ENCODE measurements at places on chromosomes 6 and 20.

DNA sequence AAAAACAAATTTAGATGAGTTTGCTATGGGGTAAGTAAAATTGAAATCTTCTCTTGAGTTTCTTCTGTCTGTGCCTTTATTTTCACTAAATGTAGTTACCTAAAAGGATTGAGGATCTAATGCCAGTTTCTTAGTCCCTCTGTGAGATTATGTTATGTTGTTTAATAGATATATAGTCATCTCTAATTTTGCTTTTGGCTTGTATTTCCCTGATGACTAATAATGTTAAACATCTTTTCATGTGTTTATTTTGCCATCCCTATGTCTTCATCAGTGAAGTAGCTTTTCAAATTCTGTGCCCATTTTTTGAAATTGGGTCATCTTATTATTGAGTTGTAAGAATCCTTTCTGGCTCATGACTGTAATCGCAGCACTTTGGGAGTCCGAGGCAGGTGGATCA, 13.7 kb downstream of the QRSL1 start:
- DNase-seq, result no peak

- DNase-seq, result no peak
Observed at GRCh38 chr6:84788689-84789088, 24.3 kb upstream of the TBX18 start.

DNA sequence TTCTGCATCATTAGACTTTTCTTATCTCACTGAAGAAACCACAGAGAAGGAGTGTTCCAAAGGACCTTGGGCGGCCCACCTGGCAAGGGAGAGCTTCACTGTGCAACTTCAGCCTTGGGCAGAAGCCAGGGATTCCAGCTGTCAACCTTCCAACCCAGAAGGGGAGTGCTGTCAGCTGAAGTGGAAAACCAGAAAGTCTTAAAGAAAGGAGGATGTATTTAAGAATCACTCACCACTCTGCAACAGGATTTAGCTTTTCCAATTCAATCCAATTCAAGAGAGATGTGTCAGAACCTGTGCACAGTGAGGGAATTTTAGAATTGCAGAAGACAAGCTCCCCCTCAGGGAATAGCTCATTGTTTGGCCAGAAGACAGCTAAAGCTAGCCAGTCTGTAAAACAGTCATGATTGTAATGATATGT, 553.7 kb downstream of the CD83 start:
- DNase-seq, result no peak

DNA sequence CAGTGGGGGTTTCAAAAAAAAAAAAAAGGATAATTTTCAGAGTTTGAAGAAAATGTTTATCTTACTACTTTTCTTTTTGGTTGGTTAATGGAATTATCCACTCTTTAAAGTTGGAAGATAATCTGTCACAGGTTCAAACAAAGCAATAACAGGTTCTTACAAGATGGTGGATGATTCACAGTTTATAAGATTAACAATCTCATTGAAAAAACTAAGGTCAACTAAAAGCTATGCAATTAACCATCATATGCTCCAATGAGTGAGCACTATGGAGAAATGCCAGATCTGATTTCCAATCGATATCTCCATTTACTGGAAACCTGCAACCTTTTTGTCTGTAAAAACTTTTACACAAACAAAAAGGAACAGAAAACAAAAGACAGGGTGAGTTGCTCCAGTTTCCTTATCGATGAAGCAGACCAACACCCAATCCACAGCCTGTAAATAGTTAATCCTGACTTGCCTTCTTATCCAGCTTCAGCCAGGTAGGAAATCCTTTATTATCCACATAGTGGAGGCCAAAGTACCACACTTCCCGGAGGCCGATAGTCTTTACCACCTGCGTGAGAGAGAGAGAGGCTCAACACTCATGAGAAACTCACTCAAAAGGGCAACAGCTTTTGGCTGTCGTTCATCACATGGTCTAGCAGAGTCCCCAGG, 32.4 kb downstream of the EZR start:
- no peak for DNase-seq

GRCh38 chr20:61659994-61660346, 405.7 kb downstream of the TAF4 start:
- DNase-seq, result no peak

DNA sequence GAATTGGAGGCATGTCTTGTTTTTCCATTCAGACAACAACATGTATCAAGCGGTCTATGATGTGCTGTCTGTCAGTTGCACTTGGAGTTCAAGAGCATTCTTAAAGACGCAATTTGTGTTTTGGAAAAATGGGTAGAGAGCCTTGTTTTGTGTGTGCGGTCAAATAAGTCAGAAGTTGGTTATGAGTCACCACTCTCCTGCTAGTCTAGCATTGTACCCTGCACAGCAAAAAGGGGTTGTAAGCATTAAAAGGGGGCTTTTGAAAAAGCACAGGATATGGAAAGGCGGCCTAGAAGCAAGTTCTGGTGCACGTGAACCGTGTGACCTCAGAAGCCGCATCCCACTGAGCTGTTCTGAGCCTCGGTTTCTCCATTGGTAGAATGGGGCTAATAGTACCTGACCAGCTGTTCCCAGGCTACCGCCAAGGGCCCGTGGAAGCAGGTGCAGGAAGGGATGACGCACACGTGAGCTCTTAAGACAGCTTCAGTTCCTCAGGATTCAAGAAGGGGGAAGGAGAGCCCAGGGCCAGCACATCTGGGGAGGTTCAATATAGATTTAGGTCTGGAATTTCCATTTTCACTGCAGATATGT, 61.6 kb upstream of the SNX9 start:
- DNase-seq, result peak; percentile 66

DNA sequence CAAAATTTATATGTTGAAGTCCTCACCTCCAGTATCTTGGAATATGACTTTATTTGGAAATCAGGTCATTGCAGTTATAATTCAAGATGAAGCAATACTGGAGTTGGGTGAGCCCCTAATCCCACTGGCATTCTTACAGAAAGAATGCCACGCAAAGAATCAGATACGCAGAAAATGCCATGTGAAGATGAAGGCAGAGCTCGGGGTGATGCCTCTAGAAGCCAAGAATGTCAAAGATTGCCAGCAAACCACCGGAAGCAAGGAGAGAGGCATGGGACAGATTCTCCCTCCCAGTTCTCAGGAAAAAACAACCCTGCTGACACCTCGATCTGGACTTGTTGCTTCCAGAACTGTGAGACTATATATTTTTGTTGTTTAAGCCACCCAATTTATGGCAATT, 273.4 kb upstream of the CITED2 start:
- DNase-seq, result no peak

DNA sequence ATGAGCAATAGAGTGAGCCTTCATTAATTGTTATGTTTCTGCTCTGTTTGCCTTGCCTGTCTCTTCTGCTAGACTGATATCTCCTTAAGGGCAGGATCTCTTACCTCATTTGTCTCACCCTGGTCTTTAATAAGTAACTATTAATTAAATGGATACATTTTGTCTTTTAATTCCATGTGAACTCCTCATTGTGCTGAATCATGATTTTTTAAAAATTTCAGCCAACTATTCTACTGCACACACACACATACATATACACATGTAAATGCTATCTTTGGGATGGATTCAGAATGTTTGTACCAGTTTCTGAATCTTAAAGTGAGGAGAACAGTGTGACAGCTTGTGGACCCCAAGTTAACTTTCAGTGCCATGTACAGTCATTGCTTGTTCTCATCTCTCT, 731.1 kb upstream of the MAP3K7 start:
- no peak for DNase-seq

DNA sequence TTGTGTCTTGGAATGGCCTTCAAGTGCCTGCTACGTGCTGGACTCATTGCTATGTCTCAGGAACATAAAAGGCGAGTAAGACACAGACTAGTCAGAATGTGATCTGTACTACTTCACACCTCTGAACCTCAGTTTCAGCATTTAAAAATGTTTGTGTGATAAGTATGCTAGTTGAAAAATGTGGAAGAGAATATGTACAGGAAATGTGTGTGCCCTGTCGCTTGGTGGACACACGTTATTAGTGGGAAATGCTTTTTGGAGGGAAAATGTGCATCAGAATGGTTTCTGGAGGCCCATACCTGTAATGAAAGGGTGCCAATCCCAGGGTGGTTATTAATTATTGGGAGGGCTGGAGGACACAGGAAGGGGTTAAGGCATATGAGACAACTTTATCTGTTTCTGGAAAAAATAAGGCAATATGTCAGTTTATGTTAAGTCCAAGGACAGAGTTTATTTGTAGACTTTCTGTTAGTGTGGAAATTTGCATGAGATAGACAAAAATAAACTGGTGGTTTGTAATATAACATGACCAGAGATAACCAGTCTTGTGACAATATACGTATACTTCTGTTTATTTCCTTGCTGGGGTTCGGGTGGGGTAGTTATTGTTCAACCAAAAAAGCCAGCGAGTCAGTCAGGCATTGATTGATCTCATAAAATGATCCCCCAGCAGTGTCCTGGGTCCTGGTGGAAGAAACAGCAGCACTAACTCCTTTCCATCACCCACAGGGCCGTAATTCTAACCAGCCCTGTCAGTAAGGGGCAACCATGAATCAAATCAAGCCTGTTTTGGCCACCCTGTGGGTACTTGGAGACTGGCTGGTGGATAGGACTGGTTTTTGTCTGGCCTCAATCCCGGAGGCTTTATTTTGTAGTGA, 117.9 kb downstream of the JARID2 start:
- DNase-seq, result no peak

DNA sequence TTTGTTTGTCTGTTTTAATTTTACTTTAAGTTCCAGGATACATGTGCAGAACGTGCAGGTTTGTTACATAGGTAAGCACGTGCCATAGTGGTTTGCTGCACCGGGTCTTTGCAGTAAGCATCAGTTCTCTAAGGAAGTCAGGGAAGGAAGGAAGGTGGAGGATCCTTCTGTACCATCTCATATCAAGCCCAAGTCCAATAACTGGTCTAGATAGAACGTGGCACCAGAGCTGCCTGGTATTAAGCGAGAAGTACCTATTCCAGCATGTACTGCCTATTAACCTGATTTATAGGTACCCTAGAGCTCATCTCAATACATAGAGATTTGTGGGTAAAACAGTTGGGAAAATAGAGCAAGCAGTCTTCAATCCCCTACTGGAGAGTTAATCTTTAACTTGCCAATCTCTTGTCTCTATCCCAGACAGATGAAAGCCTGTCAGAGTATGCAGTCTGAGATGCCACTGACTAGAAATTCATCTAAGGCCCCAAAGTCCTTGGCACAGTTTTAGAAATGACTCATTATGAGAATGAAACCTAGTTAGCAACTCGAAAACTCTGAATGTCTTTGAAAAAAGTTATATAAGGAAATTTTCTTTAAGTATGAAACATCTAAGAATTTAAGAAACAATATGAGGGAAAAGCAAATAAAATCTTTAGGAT, 144.9 kb downstream of the TFAP2A start:
- DNase-seq, result no peak

GRCh38 chr6:12069891-12070529, 57.9 kb downstream of the HIVEP1 start:
- no peak for DNase-seq

- DNase-seq, result no peak
Observed at GRCh38 chr6:166952567-166953486, 3.5 kb downstream of the RNASET2 start.

GRCh38 chr6:18507561-18507960, 120.4 kb downstream of the RNF144B start:
- no peak for DNase-seq

DNA sequence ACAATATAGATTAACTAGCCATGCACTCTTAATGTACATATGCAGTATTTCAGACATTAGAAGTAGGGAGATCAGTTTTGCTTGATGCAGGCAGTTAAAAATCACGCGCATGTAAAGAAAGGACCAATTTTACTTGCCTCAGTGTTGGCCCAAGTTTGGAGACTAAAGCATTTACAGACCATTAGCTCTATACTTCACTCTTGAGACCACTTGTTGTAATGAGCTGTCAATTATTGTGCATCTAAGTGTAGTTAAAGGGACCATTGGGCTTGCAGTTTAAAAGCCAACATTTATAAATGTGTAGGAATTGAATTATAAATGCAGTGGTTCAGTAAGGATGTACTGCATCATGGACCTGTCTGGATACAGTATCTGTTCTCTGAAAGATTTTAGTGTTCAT, 53.7 kb downstream of the PLCB4 start:
- no peak for DNase-seq

- DNase-seq, result no peak
Observed at GRCh38 chr20:39600871-39601270, 638.7 kb downstream of the DHX35 start.

GRCh38 chr6:80478030-80478429, 371.6 kb downstream of the BCKDHB start:
- DNase-seq, result no peak

DNA sequence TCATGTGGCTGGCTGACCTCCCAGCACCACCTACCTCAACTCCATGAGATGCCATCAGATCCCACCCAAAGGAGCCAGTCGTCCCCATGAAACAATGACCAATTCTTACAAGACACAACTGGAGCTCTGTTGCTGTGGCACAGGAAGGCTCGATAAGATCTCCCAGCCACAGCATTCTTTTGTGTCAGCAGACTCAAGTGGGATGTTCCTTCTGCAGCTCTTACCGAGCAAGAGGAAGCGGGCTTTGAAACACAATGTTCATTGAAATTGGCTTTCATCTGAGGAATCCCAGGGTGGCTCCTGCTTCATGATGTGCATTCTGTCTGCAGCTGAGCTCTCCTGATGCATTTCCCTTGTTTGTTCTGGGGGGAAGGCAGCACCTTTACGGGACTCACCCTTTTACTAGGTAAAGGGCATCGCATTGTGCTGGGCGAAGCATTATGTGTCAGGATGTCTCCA, 222.0 kb upstream of the SGK1 start:
- DNase-seq, result no peak

DNA sequence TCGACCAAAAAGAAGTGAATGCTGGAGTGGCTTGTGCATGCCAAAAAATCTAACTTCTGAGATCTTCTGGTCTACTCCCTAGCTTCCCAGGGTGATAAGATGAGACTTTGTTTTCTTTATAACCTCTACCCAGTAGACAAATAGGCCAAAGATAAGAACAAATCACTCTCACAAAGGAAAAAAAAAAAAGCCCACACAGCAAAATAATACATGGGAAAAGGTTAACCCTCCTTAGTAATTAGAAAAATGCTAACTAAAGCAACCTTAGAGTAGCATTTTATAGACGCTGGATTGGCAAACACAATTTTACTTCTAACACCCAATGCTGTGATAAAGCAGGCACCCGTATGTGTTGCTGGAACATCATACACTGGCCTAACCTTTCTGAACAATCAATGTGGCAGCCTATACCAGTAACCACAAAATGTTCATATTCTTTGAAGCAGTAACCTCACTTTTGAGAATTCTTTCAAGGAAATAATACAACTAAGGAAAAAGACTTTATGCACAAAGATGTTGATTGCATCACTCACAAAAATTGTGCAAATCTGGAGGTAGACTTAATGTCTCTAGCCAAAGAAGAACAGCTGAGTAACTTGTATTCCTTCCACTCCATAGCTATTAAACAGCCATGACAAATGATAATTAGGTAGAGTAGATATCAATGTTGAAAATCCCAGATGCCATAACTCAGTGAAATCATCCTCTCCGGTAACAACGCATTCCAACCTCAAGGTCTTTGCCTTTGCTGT, 116.3 kb upstream of the QKI start:
- no peak for DNase-seq

DNA sequence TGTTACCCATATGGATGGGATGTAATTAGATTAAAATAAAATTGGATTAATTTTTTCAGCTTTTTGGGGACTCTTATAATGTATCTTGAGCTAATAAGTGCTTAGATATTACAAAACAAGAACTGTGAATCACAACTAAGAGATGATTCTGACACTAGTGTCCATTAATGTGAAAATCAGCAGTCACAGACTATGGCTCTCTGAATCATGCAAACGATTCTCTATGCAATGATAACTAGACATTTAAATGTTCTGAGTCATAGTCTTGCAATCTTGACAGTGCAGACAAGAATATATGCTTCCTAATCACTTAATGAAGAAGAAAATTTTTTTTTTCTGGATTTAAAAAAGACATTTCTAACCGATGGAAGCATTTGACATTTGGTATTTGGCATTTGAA, 82.2 kb upstream of the OPRM1 start:
- no peak for DNase-seq

Data from Panc1 (cell line).